Activated CD8-positive, alpha-beta memory T cell treated with anti-CD3 and anti-CD28 coated beads, Interleukin-2, amount 50 U/mL, for 4 hours (primary cell): ENCODE measurements at places on chromosomes 13 and 19.

- no peak for DNase-seq
Measured at GRCh38 chr19:55188625-55189024, 8.5 kb upstream of the SYT5 start.

DNA sequence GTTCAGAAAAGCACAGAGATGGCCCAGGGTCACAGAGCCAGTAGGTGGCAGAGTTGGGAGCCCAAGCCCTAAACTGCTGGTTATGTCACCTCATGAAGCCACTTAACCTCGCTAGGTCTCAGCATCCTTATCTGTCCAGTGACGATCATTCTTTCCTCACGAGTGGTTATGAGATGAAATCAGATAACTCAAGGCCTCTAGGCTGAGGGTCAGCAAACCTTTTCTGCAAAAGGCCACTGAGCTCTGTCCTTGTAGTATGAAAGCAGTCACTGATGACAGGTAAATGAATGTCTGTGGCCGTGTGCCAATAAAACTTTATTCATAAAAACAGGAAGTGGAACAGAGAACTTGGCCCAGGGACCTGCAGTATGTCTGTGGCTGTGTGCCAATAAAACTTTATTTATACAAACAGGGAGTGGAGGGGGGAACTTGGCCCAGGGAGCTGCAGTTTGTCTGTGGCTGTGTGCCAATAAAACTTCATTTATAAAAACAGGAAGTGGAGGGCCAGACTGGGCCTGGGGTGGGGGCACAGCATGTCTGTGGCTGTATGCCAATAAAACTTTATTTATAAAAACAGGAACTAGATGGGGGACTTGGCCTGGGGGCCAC lies 71.2 kb downstream of the GNG7 start:
- DNase-seq: no peak

DNA sequence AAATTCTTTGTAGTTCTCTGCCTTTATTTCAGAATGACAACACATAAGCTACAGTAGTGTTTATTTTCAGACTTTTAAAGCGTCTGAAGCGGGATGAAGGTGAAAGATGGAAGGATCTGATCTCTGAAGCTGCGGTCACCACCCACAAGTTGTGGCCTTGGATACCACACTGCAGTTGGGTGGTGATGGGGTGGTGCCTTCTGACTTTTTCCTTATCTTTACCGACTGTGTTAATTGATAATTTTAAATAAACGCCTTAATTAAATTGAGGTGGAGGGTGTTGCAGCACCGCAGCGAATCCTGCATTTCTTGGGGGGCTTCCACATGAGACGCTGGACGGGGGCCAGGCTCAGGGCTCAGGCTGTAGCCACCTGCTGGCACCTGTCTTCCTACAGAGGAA lies 1.3 kb downstream of the TFDP1 start:
- no peak for DNase-seq

- no peak for DNase-seq
Measured at GRCh38 chr19:15448778-15449619, 757 bp downstream of the WIZ start.

- no peak for DNase-seq
Measured at GRCh38 chr13:104832231-104832630, 1703.2 kb downstream of the EFNB2 start.

DNA sequence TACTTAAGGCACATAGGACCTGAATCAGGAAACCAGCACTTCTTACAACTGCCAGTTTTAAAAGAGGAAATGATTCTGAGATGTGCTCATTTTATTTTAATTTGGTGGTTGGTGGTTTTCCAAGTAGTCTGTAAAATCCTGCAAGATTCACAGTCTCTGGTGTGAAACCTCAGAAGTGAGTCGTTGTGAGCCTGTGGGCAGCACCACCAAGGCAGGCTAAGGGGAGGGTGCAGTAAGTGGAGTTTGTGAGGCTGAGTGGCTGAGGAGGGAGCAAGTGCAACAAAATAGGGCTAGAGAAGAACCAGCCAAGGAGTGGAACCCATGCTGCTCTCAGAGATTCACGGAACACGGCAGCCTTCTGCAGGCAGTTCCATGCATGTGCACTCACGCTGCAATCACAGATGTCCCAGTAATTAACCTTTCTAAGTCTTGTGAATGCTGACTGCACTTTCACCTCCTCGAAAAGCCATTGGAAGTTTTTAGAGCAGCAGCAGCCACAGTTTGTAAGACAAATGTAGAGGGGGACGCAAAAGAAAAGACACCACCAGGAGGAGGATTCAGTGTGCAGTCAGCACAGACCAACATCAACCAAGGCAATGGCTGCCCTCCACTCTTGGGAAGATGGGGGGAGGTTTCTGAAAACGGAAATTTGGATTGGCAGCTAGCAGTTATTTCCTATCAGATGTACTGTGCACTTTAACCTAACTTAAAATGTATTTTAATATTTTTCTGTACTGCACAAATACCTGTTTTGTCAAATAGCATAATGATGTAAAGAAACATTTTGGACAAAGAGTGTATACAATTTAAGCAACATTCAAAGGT lies 44.9 kb downstream of the ESD start:
- DNase-seq: peak; percentile 40

- DNase-seq: no peak
Measured at GRCh38 chr13:106499896-106500295, 35.6 kb downstream of the EFNB2 start.

DNA sequence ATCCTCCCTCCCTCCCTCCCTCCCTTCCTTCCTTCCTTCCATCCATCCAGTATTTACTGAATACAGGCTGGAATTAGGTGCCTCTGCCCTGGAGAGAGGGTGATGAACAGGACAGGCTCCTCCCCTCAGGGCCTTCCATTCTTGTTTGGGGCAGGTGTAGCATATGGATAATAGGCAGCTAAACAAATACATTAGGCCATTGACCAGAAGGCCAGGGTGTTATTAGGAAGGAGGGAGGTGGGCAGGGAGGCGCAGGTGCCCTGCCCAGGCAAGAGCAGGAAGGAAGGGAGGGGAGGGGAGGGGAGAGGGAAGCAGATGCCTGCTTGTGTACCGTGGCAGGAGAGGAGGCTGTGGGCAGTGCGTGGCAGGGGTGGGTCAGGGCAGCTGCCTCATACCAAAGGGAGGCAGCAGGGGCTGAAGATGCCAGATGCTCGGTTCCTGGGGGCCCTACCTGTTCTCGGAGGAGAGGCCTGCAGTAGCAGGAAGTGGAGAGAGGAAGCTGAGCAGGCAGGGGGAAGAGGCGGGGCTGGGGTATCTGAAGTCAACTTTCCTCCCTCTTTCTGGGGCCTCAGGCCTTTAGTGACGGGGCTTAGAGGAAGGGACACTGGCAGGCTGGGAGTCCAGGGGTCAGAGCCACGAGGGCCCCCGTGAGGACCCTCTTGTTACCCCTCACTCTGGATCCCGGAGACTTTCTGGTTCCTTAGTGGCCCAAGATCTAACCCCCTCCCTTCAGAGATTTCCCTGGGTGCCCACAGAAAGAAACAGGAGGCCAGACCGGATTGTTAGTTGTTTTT lies at the start of gene RINL:
RINL (minus strand) TSS at position 495 of the 794 bp plus-strand sequence. CDS start 1,533 bp downstream, outside the sequence.
- DNase-seq: peak; percentile 66

- no peak for DNase-seq
Measured at GRCh38 chr13:28375250-28375930, 119.5 kb downstream of the FLT1 start.

GRCh38 chr13:94195715-94196114 lies 283.8 kb downstream of the DCT start:
- DNase-seq: no peak

GRCh38 chr13:34513526-34513925 lies 428.5 kb upstream of the NBEA start:
- no peak for DNase-seq

DNA sequence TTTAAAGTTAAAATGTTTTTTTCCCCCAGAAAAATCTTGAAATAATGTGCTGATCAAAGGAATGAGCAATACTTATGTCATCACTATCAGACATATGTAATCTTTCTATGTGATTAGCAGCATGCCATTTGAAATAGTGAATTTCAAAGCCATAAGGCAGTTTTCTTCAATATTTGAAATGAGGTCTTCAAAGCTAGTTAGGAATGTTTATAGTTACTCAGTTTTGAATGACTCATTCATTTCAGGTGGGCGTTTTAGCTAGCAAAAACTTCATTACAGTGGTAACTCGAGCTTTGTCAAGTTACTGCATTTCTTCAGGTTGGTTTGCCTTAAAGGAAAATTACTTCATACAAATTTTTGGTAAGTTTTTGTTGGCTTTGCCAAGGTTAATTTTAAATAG lies 102.1 kb downstream of the ATP8A2 start:
- no peak for DNase-seq

- DNase-seq: no peak
Measured at GRCh38 chr13:41006978-41007743, 12.0 kb downstream of the ELF1 start.

DNA sequence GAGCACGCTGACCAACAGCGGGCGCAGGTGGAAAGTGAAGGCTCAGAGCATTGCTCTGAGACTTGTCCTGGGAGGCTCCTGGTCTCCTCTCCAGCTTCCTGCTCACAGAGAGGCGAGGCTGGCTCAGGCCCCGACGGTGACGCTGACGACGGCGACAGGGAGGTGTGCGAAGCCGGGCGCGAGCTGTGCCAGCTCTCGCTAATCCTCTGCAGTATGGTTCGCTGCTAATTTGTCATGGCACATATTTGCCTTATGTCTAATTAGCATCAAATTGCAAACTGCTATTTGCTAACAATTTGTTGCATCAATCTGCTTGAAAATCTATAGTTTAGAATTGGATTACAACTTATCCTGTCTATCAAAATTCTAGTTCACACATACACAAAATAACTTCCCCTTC lies 469.8 kb upstream of the ZNF507 start:
- no peak for DNase-seq

- peak; percentile 64 for DNase-seq
Measured at GRCh38 chr13:99425485-99426341, 75.6 kb upstream of the TM9SF2 start.

DNA sequence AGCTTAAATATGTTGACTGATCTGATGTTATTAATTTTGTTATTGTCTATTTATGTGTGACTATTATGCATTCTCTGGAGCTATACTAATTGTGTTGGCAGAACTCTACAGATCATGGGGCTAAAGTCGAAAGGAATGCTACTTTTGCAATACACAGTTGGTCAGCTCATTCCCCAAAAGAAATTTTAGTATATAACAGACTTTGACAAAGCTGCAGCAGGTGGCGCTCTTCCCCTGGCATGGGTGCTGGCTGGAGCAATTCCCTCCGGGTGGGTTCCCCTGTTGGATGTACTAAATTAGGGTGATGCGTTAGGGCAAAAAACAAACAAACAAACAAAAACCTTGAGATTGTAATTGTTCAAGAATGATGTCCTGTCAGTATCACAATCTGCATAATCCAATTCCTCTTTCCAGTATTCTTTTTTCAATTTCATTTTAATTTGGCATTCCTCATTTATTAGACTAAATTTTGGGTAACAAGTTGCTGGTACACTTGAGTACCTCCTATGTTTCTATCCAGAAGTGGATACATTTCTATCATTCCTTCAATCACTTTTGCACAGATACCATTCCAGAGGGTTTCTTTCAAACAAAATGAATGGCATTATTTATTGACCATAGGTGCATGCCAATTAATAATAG lies 322.8 kb upstream of the EDNRB start:
- DNase-seq: no peak

GRCh38 chr13:54029226-54029625 lies 1000.6 kb downstream of the OLFM4 start:
- DNase-seq: no peak
